ENCODE measurements at places on chromosomes 2 and 18.

GRCh38 chr2:193695367-193695766, 1500.6 kb upstream of the TMEFF2 start:
- DNase-seq, result no peak

- DNase-seq, result no peak
Observed at GRCh38 chr2:172234716-172235691, 132.3 kb upstream of the DLX2 start.

GRCh38 chr18:56139792-56140254, 498.6 kb downstream of the TXNL1 start:
- DNase-seq, result peak; percentile 65

DNA sequence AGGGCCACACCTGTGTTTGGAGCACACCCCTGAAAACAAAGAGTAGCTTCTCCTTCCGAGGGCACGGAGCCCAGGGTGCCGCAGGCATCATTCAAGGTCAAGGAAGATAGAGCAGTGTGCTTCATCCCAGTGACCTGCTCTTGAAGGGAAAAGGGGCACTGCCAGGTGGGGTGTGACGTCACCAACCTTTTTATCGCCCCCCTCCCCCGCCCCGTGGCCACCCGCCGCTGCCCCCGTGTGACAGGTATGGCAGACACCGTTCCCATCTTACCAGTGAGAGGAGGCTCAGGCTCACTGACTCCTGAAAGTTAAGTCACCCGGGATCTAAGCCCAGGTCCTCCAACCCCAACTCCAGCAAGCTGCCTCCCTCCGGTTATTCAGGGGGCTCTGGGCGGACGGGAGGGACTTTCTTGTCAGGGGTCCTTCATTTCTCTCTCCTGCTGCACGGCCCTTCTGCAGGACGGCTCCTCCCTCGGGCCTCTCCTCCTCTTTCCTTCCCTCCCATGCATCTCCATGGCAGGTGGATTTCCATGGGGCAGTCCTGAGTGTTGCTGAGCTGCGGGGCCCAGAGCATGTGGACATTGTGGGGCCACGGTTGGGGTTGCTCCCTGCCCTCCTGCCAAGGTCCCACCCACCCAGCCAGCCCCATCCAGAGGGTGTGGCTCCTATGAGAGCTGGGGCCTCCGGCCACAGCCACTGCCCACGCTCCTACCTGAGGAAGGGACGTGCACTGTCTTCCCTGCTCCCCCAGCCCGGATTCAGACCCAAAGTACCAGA, 114.1 kb upstream of the HDAC4 start:
- DNase-seq, result no peak

- DNase-seq, result no peak
Observed at GRCh38 chr2:73985308-73986084, 786 bp downstream of the TET3 start.

DNA sequence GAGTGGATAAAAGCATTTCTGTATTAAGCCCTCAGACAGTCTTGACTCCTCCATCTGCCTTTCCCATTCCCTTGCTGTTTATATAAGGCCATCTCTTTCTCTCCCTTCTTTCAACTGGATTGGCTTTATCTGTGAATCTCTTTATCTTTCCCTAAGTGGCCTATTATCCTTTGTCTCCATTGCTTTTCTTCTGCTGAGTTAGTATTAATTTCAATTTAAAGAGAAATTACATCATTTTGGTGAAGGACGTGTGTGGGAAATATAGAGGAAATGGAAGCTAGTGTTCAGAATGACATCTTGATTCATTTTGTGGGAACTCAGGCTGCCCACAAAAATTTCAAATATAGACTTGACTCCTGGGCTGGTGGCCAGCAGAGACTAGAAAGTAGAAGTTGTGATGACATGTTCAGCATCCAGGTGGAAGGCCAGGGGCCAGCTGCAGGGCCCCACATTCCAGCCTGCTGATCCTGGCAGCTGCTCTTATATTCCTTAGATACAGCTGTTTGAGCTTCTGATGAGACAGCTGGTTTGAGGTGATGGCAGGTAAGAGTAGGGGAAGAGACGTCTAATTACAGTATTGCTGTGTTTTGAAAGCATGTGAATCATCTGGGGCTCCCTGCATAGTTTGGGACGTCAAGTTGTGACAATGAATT, 52.3 kb downstream of the DIS3L2 start:
- no peak for DNase-seq

DNA sequence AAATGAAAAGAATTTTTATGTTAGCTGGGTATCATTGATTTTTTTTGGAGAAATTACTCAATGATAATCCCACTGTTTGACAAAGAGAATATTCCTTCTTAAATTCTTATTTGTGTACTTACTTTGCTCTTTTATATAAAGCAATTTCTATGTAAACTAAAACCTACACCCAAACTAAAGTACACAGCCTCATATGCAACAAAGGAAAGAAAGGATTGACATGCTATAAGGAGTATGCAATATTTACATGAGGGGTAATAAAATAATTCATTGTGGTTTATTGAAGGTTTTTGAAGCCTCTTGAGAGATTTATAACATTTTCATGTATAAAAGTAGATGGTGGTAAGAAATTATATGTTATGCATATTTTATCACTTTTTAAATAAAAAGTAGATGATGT, 368.5 kb downstream of the CDH7 start:
- DNase-seq, result no peak

- peak; percentile 91 for DNase-seq
Observed at GRCh38 chr2:8680822-8681760, 765 bp upstream of the ID2 start.

DNA sequence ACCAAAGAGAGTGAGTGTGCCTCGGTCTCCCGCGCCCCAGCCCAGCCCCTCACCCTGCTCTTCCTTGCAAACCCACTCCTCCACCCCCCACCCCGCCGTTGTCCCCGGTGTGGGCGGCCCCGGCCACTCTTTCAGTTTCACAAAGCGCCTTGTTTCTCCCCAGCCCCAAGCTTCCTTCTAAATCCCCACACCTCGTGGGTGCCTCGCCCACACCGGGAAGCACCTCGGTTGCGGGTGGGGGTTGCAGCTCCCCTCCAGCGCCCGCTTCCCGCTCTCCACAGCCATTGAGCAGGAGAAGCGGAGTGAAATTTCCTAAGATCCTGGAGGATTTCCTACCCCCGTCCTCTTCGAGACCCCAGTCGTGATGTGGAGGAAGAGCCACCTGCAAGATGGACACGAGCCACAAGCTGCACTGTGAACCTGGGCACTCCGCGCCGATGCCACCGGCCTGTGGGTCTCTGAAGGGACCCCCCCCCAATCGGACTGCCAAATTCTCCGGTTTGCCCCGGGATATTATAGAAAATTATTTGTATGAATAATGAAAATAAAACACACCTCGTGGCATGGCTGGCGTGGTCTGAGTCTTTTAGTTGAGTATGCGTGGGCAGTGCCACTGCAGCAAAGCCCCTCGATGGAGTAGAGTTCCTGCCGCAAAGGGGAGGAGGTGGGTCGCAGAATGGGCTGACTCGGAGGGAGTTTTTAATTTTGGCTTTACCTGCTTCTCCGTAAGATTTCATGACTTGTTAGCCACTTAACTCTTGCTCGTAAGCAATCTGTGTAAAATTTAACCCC, 848 bp downstream of the TMSB10 start:
- peak; percentile 61 for DNase-seq

DNA sequence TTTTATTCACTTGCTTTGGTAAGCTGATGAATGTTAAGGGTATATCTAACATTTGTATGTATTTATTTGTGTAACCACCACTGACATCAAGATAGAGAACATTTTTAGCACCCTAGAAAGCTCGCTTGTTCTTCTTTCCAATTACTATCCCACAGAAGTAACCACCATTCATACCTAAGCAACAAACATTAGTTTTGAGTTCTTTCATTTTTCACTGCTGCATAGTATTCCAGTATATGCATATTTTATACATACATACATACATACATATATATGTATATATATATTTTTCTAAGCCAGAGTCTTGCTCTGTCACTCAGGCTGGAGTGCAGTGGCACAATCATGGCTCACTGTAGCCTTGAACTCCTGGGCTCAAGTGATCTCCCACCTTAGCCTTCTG, 11.1 kb upstream of the DYM start:
- no peak for DNase-seq

DNA sequence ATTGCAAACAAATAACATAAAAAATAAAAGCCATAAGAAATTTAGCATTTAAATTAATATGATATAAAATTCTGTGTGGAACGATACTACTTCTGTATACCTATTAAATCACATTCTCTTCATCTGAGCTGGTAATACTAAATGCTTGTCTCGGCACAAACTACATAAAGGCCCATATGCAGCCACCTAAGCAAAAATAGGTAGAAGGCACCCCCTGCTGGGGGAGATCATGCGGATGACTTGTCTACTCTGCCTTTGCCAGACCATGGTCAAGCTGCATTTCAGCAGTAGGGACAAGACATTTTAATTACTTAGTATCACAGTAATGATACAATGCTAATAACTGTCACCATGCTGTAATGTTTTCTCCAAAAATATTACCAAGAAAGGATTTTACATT, 108.0 kb downstream of the CDH19 start:
- no peak for DNase-seq

DNA sequence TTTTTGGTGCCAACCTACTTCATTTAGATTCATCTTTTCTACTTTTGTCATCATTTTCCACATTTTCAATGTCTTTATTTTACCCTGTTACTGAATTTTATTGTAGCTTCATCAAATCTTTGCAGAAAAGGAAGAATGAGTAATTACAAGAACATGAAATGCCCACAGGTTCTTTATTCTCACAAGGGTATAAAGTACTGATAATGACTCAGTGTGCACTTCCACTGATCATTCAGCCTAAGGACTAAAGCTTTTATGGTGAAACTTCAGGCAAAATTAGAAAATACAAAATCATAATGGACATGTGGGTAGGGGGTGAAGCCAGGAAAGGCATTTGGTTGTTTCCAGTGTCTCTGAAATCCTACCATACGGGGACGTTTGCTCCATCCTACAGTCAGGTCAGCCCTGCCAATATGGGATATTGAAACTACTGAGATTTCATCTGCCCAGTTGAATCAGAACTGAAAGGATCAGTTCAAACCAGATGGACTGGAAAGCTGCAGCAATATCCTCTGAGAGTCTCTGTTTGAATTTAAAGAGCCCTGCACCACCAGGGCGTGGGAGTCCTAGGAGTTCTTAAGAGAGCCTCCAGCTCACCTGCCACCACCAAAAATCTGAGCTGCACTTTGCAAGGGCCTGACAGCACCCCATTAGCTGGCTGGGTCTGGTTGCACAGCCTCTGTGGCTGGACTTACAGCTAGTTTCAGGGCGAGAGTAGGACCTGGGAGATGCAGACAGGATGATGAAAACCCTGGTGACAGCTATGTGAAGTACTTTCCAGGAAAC, 390.4 kb downstream of the CMPK2 start:
- DNase-seq, result no peak

GRCh38 chr18:23391156-23391555, 61.9 kb upstream of the RIOK3 start:
- no peak for DNase-seq

DNA sequence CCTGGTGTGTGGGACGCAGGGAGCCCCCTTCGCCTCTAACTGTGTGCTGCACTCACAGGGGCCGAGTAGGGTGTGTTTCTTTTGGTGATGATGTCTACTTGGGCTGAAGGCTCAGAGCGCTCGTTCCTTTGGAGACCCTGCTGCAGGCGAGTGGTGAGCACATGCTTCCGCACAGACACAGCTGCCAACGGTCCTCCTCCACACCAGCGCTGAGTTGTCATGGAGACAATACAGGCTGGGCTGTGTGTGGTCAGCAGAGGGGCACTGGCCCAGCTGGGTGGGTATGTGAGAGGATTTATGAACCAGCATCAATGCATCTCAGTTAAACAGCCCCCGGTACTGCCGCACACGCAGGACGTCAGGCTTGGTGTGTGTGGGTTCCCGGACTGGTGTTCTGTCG, 143.5 kb downstream of the SH3RF3 start:
- DNase-seq, result no peak

- no peak for DNase-seq
Observed at GRCh38 chr2:197304556-197305011, 6.0 kb downstream of the ANKRD44 start.

DNA sequence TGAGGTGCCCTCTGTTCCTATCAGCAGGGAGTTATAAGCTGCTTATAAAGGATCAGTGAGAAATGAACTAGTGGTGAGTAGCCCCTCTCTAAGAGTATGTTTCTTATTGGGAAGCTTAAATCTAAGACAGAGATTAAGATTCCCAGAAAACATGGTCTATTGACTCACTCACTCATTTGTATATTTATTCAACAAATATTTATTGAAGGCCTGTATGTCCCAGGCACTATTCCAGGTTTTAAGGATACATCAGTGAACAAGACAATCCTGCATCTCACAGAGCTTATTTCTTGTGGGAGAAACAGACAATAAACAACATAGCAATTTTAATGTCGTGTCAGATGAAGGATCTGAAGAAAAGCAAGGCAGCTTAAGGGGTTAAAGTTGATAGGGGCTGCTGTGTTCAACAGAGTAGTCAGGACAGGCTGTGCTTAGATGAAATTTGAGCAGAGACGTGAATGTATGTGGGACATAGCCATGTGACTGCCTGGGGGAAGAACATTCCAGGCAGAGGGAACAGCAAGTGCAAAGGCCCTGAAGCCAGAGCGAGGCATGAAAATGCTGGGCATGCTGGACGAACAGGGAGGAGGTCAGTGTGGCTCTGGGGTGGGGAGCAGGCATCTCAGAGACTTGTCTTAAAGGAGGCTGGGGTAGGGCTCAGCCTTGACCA, 14.8 kb upstream of the PSD4 start:
- DNase-seq, result peak; percentile 30

DNA sequence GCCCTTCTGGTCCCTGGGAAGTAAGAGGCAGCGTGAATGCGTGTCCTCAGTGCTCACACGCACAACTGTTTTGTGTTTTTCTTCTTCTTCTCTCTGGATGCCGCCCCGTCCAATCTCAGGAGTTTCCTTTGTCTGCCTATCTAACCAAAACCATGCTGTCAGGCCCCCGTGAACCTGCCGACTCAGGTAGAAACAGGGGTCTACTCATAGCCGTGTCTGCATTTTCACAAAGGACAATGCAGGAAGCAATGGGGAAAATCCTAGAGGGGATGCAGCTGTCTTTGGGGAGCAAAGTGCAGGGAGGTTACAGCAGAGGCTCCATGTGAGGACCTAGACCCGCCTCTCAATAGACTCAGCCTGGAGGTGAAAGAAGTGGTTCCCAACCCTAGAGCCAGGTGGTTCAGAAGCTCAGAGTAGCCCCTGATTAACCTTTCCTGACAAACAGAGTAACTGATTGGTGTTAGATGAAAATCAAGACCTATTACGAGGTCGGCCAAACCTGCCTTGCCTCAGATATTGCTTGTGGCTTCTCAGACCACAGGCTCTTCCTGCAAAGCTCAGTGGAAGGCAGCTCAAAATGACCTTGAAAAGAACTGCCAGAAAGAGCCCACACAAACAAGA, 49.3 kb downstream of the CD226 start:
- DNase-seq, result no peak

GRCh38 chr18:48840491-48840877, 110.3 kb downstream of the SMAD7 start:
- no peak for DNase-seq
